ENCODE measurements at places on chromosomes 13 and 19. TPM values are rescaled to one million over a fixed set of nuclear protein-coding genes. Genes with fewer than 3 reads are reported as not detected.

Gene SLITRK6
- 0.97 TPM for total RNA-seq

Gene EDNRB
- total RNA-seq = not detected

Gene FPR1
- not detected for total RNA-seq

Gene METTL21C
- not detected for total RNA-seq

Gene POSTN
- 0.14 TPM for total RNA-seq

Gene CDC42EP5
- total RNA-seq = not detected

Gene IL17D
- 1.0 TPM for total RNA-seq

Gene C19orf85
- not detected for total RNA-seq

Gene ZNF837
- 1.7 TPM for total RNA-seq

Gene IL4I1
- total RNA-seq = 1.1 TPM

Gene SLC6A16
- 1.3 TPM for total RNA-seq

Gene RASIP1
- total RNA-seq = 0.43 TPM

Gene CEACAM4
- total RNA-seq = not detected

Gene NFKBIB
- 106 TPM for total RNA-seq

Data from A549 treated with CpdA at 1 μM for 4 hours (cell line).